ENCODE measurements at places on chromosomes 11 and 22.

DNA sequence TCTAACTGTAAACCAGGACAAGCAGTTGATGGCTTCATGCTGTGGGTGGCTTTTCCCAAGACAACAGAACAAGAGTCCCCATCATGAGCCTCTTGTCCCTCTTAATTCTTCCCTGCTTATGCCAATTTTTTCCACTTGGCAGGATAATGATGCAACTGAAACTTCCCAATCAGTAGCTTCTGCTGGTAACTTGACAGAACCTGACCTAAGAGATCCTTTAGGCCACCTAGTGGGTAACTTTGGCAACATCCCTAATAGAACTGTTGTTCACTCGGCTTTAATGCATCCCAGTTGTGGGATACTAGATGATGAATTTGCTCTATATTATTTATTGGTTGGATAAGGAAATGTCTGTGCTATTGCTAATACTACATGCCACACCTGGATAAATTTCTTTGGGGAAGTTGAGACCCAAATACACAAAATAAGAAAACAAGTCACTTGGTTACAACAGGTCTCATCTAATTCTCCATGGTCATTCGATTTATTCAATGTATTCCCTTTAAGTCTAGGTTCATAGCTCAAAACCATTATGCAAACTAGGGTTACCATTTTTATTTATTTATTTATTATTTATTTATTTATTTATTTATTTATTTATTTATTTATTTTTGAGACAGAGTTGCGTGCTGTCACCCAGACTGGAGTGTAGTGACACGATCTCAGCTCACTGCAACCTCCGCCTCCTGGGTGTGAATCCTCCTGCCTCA is 41.4 kb upstream of the NFAM1 start:
- no peak for DNase-seq

DNA sequence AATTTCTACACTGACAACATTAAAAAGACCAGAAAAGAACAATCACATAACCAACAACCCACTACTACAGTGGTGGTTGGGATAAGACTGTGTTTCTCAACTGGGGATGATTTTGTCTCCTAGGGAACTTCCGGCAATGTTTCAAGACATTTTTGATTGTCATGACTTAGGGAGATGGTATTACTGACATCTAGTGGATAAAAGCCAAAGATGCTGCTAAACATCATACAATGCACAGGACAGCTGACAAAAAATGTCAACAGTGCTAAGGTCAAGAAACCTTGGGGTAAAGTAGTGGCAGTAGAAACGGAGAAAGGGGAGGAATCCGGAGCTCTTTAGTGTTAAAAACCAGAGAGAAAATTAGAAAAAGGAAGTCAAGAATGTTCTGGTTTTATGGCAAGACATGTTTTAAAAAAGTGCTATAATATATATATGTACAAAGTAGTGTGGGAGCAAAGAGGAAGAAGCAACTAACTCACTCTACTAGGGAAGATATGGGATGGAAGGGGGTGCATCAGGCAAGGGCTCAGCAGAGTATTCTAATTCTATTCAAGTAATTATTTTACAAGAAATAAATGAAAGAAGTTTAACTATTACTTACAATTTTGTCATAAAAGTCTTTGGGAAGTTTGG is 37.2 kb downstream of the CKAP5 start:
- DNase-seq: no peak

GRCh38 chr11:96337541-96338431 is 5.2 kb downstream of the MAML2 start:
- peak; percentile 56 for DNase-seq

DNA sequence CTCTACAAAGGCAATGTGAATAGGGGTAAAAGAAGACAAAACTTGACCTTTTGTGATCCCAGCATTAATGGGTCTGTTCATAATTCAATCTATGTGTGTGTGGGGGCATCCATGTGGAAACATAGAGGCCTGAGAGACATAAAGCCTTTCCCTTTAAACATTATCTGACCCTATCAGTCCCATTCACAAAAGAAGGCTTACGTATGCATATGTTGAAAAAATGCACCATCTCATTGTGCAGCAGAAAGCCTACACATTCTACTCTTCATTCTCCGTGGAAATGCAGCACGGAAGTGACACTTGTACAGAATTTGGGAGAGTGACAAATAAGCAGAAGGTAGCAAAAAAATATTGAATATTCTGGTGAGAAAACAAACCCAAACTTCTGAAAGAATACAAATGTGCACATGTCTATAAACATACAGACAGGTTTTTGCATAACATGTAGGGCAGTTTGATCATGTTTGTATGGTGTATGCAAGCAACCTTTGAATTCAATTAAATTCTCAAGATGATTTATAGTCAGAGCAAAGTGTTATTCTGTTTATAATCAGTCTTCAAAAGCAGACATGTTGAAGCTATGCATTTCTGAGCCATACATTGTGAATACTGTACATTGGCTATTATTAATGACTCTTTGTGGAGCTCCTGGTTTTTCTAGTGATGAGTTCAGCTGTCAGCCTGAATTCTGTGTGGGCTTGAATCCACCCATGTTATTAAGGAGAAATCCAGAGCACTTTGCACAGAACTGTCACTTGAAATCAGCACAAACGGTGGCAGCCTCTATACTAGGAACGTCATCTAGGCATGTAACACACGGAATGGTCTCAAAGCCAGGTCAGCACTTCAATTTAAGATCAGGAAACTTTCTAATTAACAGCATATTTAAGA is 236.8 kb downstream of the DCDC1 start:
- no peak for DNase-seq

- DNase-seq: no peak
Measured at GRCh38 chr22:29343313-29343805, 27.9 kb upstream of the RASL10A start.

GRCh38 chr11:33476945-33477606 is 219.9 kb downstream of the HIPK3 start:
- no peak for DNase-seq

DNA sequence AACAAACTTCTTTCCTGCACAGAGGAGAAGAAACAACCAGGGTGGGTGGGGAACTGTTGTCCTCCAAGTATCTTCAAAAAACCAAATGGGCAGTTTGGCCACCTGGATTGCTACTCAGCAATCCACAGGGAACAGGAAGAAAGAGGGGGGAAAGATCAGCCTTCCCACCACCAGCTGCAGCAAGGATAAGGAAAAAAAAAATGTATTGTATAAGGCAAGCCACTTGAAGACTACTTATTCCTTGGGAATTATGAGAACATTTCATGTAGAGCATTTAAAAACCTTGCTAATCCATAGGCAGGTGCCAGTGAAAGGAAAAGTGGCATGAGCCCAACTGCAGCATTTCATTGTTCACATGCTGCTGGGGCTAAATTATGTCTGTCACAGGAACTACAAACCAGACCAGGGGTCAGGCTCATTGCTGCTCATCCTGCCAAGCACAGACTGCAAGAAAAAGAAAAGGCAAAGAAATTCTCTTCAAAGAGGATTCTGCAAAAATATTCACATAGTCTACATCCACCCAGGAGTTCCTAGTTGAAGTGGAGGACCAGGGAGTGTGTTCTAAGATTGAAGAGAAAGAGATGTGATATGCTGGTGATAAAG is 2.2 kb downstream of the RAB30 start:
- no peak for DNase-seq

GRCh38 chr11:119729951-119730613 is 1.1 kb upstream of the NECTIN1 start:
- no peak for DNase-seq

DNA sequence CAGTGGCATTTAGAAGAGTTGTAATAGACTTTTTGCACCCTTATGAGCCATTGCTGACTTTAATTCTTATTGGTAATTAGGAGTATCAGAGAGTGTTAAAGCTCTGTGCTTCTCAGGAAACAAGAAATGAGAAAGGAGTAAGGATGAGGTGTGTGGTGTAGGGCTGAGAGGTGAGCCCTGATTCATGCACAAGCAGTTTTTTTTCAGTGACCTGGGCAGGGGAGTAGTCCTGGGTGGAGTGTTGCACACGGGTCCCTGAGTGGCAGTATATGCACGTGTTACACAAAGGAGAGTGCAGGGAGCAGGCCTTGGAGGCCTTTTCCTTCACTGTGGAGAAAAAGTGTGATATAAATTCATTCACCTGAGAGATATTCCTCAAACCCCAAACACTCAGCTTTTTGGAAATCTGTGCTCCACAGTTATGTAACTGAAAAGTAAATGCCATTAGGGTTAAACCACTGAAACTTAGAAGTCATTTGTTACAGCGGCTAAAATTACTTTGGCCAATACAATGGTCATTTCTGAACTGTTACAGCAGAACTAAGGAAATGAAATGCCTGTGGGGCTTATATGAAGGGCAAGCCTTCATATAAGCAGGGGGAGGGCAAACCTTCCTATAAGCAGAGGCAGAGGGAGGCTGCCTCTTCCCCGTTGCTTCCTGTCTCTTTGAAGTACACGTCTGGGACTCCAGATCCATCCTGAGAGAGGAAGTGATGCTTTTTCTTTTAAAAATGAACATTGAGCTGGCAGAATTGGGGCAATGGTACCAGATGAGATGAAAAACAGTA is 62.6 kb upstream of the OLFML1 start:
- DNase-seq: no peak

DNA sequence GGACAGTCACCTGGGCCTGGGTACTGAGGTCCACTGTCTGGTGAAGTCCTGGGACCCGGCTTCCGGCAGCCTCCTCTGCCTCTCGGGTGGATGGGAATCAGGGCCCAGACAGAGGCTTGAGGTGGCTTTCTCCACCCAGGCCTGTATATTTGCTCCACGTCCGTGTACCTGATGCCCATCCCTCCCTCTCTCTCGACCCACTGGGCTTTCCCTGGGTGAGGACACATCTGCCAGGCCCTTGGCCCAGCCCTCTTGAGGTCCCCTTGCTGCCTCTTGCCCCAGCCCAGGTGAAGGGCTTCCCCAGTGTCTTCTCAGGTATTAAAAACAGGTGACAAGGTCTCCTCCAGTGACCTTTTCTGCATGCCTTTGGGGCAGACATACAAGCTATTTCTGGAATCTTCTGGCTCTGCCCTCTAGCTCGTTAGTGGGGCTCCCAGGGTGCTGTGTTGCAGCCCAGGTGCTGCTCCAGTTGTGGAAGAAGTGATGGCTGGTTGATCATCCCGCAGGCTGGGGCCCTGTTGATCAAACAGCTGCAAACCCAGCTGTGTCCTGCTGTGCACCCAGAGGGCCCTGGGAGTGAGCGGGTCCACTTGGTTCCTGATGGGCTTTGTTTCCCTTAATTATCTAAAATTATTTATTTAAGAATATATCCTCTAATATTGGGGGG is 25.5 kb upstream of the ACR start:
- no peak for DNase-seq

GRCh38 chr11:103920449-103920848 is 116.0 kb upstream of the DDI1 start:
- DNase-seq: no peak

DNA sequence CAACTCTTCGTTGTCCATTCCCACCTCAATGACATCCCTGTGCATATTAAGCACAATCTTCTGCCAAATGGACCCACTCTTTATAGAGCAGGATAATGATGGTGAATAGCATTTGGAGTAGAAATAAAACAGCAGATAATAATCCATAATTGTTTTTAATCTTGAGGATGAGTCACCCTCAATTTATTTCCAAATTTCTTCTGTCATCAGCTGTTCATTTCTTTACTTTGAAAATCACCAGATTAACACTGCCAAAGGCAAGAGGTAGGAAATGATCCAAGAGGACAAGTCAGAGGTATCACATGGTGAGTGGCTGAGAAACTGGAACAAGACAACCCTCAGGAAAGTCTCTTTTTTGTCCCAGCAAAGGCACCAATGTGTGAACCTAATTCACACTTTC is 7.3 kb upstream of the AMBRA1 start:
- no peak for DNase-seq

GRCh38 chr11:18248561-18248960 is at the start of gene SAA2:
TSS of gene SAA2 (minus strand) at chr11:18248668. CDS start at chr11:18248011, 657 bp downstream.
- no peak for DNase-seq

- no peak for DNase-seq
Measured at GRCh38 chr11:75500742-75501141, 25.0 kb downstream of the GDPD5 start.

- DNase-seq: no peak
Measured at GRCh38 chr22:40679249-40679963, at the start of gene MCHR1. TSS of gene MCHR1 (plus strand) at chr22:40679484. CDS start at chr22:40679653, 169 bp downstream.

DNA sequence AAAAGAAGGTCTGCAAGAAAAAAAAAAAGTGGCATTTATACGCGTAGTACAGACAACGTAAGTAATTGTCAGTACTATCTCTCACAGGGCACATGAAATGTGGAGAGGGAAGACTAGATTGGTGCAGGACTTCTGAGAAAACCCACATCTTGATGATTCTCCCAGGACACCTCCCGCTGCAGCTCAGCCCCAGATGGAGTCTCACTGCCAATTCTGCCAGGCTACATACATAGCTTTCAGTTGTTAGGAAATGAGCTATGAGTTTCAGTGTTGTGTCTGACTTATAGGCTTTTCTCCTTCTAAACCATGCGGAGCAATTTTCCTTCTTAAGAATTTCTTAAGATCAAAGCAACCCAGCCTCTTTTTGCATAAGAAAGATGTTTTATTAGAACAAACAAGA is 9.6 kb downstream of the OR5A2 start:
- DNase-seq: no peak

GRCh38 chr11:16607675-16608644 is 130.5 kb upstream of the C11orf58 start:
- DNase-seq: no peak

DNA sequence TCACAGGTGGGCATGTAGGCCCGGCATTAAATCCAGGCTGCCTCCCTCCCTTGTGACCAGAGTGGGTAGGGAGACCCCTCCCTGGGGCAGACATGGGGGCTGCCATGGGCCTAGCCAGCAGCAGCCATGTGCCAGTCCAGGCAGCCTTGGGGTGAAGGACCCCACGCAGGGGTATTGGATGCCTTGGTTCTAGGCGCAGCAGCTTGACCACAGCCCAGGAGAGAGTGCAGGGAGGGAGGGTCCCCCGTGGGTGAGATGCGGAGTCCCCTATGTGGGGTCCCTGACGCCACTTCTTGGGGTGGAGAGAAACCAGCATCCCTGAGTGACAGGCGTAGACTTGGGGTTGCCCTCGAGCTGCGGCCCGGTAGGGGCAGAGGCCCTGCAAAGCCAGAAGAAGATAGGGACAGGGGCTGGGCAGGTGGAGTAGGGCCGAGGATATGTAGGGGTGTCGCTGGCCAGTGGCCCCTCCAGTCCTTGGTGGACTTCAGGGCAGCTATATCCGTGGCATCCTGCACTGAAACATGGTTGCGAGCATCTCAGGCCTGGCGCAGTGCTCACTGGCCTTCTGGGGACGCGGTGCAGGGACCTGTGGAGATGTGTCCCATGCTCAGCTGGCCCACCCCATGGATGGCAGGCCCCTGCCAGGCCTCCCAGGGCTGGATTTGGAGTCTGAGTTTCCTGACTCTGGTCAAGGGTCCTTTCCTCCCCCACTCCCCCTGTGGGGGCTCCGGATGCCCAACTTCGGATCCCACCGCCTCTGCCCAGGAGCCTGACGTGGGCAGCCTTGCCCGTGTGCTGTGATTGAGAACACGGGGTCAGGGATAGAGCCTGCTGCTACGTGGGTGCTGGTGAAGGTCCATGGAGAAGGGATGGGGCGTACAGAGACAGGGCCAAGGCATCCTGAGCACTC is 1179.8 kb downstream of the BRD1 start:
- DNase-seq: no peak

DNA sequence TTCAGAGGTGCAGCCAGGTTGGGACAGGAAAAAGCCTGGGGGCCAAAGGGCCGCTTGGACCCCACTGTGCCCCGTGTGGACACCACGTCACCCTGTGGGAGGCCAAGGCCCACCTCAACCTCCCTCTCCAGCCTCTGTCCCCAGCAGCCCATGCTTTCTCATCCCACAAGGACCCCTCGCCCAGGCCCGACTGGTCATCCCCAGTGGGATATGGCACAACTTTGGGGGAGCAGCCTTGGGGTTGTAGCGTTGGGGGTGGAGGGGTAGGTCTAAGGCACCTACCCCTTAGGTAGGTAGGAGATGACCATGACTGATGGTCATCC is 44.0 kb downstream of the IGF2 start:
- DNase-seq: no peak

Data from stimulated activated naive CD8-positive, alpha-beta T cell treated with anti-CD3 and anti-CD28 coated beads, Interleukin-15, amount 100 ng/mL, for 72 hours (primary cell).